ENCODE measurements at places on chromosomes 5 and 9.

DNA sequence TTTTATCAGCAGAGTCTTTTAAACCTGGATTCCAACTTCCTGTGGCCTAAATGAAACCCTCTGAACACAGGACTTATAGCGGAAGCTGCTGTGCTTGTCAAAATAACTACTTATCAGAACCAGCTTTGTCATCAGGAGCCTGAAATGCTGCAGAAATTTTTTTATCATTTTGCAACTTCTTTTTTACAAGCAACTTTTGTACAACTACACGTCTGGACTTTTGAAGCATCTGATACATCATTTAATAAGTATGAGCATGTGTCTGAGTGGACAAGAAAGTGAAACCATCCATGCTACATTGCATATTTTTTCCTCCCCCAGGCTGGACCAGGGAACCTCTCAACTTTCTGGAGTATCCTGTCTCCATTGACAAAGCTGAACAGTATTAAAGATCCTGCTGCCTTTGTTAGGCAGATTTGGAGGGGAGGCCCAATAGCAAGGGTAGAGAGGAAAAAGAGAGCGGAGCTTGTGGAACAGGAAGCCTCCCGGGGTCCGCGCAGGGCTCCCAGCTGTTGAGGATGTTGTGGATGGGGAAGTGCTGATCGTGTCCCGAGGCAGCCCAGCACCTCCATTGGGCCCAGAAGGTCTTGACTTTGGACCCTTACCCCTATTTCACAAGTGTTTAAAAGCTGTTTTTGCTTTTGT lies 196.6 kb downstream of the MSX2 start:
- DNase-seq: no peak

GRCh38 chr5:53369681-53370080 lies 110.7 kb upstream of the FST start:
- no peak for DNase-seq

GRCh38 chr5:113205807-113206206 lies 229.0 kb downstream of the TSSK1B start:
- DNase-seq: no peak

GRCh38 chr5:56128113-56128512 lies 105.0 kb downstream of the ANKRD55 start:
- DNase-seq: no peak

- DNase-seq: no peak
These were observed 142.5 kb downstream of the DENND1A start for GRCh38 chr9:123787416-123787815.

GRCh38 chr5:179599566-179599965 lies 23.9 kb downstream of the HNRNPH1 start:
- DNase-seq: no peak

DNA sequence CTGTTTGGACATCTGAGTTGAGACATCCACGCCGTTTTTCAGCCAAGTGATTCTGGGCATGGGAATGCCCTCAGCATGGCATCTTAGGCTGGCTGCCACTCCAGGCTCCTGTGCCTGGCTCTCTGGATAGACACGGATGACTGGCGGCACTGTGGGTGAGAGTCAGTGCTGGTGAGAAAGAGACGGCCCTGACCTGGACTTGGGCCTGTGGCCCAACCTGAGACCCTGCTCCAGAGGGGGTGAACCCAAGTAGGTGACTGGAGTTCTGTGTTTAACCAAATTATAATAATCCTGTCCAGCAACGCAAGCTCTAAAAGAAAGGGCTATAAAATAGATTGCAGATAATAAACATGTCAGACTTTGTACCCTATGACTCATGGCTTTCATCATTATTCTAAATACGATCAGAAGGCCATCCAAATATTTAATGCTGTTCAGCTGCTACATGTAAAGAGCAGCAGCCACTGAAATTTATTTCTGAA lies 173.9 kb downstream of the HSPA4 start:
- DNase-seq: no peak

GRCh38 chr9:33750839-33751339 lies 44.5 kb upstream of the PRSS3 start:
- DNase-seq: no peak

GRCh38 chr9:40926404-40927259 lies 201.8 kb downstream of the FOXD4L6 start:
- DNase-seq: no peak

GRCh38 chr5:78657201-78657600 lies 8.6 kb upstream of the LHFPL2 start:
- DNase-seq: no peak

- no peak for DNase-seq
These were observed 390.0 kb downstream of the PLK2 start for GRCh38 chr5:58069846-58070245.

GRCh38 chr5:132748522-132749000 lies 1.3 kb downstream of the CCNI2 start:
- DNase-seq: no peak

DNA sequence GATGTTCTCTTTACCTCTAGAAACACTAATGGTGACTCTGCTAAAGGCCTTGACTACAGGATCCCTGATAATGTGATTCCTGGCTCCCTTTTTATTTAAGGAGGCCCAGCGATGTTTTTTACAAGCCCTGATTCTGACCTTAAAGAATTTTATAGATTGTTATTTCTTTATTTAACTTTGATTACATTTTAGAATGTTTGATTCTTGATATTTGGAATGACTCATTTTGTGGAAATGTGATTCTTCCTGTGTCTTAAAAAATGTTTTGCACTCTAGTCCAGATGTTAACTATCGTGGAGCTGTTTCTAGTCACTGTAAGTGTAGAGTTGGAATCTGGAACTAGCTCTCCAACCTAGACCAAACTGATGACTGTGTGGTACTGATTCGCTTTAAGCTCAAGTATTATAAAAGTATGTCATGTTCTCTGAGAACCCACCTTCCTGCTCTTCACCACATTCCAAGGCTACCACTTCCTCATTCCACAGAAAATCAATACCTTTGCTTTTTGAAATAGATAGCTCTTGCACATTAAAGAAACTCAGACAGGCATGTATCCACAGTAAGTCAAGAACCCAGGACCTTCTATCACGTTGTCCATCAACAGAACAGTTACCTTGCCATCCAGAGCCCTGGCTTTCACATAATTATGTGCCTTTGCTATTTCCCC lies 65.2 kb downstream of the JMY start:
- no peak for DNase-seq

DNA sequence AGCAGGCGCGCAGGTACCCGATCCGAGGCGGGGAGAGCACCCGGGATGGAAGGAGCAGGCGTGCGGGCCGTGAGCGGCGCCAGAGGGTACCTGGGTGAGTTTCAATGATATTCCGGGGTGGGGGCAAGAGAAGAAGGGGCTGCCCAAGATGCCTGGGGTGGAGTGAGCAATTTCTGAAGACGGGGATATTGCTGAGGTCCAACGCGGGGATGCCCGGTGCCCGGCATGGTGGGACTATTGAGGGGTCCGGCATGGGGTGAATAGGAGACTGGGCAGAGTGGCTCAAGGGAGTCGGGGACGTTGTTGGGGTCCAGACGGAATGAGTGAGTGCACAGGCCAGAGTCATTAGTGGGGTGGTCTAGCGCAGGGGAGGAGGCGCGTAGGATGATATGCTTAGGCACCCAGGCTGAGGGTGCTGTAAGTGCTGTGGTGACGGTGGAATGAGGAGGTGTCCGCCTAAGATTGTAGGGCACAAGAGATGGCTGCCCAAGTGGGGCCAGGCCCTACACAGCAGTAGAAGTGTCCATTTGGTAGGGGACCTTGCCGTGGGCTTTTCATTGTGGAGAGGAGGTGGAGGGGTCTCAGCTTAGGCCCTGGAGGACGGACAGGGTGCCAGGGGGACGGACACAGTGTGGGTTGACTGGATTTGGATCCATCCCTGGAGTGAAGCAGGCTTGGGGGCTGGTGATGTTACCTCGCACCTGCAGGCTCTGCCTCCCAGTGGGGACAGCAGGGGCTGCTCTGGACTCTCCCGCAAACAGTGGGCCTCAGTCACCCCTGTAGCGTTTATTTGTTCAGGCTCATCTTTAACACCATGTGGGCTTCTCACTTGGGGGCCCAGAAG lies 719 bp downstream of the MIGA2 start:
- no peak for DNase-seq

GRCh38 chr9:2032234-2032633 lies 17.1 kb downstream of the SMARCA2 start:
- no peak for DNase-seq

DNA sequence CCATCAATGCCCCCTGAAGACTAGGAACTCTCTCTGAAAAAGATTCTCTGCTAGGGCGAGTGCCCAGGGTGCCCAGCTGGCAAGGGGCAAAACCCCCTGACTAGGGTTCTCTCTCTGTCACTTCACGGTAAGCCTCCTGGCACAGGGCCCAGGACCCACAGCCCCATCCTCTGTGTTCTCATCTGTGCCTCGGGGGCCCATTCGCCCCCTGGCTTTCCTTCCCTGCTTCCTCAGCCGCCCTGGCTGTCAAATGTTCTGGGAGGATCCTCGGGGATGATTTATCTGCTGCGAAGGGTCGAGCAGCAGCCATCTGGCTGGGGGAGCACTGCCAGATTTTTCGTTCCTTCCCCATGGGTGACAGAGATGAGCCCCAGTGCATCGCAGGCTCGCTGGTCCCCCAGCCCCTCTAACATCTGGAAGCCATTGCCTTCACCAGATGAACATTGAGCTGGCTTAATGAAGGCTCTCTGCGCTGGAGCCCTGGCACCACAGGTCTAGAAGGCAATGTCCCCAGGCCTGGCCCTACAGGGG lies 24.2 kb downstream of the HMCN2 start:
- no peak for DNase-seq

DNA sequence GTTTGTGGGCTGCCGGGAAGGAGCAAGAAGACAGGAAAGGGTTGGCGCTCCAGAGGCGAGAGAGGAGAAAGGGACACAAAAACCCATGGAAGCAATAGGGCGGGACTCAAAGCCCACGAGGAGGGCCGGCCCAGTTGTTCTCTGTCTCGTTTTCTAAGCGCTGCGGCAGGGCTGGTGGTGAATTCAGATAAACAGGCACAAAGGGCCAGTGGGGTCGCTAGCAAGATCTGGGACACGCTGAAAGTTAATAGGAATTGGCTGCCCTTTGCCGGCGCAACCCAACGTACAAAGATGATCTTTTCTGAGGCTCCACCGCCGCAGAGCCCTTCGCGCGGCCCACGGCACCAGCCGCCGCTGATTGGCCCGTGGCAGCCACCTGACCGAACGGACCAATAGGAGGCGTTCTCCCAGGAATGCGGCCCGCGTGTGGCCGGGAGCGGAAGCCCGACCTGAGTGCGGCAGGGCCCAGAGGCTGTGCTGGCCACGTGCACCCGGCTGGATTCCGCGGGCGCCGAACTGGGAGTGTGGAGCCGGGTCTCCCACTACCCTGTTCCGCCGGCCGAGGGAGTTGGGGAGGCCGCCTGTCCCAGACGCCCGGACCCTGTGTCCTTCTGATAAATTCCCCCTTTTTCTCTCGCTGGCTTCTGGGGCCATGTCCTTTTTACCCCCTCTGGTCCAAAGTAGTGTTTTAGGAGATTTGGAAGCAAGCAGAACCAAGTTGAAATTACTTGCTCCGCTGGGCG lies 16.8 kb upstream of the NSD1 start:
- DNase-seq: peak; percentile 59

DNA sequence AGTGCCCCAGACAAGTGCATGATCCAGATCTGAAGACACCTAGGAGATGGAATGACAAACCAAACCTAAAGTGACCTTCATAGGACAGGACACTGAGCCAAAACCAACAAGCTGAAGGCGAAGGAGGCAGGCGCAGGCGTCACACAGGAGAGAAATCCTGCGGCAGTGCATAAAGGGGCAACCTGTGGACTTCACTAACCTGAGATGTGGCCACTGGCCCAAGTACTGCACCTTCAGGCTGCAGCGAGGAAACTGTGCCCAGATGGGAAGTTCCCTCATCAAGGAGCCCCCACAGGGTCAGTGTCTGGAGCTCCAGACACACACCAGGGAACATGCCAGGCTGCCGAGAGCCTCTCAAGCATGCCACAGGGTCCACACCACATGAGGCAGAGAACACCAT lies 3.7 kb downstream of the IPPK start:
- DNase-seq: no peak

GRCh38 chr9:136545965-136546696 lies at the start of gene NOTCH1:
NOTCH1 (minus strand) TSS chr9:136546048; CDS start chr9:136545786, 262 bp downstream.
- DNase-seq: peak; percentile 73

GRCh38 chr5:117411701-117412100 lies 837.1 kb upstream of the SEMA6A start:
- DNase-seq: no peak

GRCh38 chr9:133667759-133668450 lies 31.7 kb downstream of the DBH start:
- DNase-seq: no peak

- no peak for DNase-seq
These were observed 3.1 kb downstream of the TOR1B start for GRCh38 chr9:129806061-129806460.

- no peak for DNase-seq
These were observed 180.8 kb downstream of the LURAP1L start for GRCh38 chr9:12955510-12956163.

DNA sequence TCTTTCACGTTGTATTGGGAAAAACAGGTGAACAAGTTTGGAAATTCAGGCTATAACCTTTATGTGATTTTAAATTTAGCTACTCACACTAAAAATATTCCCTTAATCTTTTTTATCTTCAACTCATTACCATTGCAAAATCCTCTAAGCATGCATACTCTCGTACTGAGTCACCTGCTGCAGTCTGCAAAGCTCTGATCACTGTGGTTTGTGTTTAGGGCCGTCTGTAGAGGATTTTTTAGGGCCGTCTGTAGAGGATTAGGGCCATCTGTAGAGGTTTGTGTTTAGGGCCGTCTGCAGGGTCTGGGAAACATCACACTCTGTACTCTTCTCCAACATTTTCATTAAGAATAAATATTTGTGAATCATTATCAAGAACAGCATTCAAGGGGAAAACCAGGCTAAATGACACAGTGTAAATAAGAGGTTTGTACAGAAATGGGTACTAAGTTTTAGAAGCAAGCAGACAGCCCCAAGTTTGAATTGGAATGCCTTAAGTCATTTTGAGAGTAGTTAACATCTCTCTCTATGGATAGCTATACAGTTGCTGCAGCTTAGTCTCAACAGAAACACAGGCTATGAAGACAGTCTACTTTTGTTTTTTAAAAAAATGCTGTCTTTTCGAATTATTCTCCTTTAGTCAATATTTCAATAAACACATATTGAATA lies 155.0 kb upstream of the TSLP start:
- no peak for DNase-seq

- no peak for DNase-seq
These were observed 970 bp upstream of the TRIM32 start for GRCh38 chr9:116686135-116686534.

GRCh38 chr5:139180850-139181249 lies 17.3 kb downstream of the SIL1 start:
- no peak for DNase-seq

DNA sequence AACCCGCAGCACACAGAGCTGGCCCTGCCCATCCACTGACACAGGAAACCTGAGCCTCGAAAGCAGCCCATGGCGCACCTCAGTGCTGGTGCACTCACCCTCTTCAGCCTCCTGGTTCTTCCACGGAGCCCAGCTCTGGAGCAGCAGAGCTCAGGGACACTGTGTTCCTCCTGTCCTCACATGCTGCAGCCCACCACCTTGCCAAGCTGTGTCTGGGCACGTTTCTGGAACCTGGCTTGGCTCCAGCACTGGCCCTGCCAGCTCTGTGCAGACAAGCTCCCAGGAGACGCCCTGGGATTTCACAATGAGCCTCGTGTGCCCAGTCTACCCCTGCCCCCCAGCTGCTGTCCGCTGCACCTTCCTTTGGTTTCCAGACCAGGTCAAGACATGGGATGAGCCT lies 119.5 kb downstream of the SYK start:
- DNase-seq: no peak

GRCh38 chr5:145345511-145346287 lies 489.4 kb downstream of the PRELID2 start:
- no peak for DNase-seq
